RPMI7951 (cell line): ENCODE measurements at places on chromosomes 6 and 20. TPM values are rescaled to one million over a fixed set of nuclear protein-coding genes. Genes with fewer than 3 reads are reported as not detected.

DNA sequence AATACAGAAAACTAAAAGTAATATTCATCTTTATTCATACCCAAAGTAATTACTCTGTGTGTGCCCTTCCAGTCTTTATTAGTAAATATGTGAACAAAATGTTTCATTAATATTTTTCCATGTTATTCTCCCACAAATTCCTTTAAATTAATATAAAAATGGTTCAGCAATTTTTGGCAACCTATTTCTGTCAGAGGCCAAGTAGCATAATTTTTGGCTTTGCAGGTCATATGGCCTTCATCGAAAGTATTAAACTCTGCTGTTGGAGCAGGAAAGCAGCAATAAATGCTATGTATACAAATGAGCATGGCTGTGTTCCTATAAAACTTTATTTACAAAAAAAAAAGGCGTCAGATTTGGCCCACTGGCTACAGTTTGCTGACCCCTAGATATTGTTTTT is 16.1 kb downstream of the ZC2HC1B start:
- DNase-seq, result no peak

DNA sequence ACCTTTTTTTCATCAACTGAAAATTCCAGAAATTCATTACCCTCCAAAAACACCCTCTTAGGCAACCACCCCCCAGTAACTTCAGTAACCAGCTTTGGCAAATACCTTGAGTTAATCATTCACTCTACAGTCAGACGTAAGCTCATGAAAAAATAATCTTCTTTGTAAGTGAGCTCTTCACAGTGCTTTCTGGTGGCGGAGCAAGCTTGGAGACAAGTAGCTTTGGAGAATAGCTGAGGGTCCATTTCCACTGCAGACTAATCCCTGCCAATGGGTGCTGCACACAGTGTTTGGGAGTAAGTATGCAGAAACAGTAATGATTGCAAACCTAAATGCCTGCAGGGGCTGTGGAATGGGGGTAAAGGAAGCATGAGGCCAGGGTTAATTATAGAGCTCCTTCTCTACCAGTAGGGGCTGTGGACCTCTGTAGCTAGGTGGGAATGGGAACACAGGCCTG is 56.8 kb upstream of the HINT3 start:
- no peak for DNase-seq

DNA sequence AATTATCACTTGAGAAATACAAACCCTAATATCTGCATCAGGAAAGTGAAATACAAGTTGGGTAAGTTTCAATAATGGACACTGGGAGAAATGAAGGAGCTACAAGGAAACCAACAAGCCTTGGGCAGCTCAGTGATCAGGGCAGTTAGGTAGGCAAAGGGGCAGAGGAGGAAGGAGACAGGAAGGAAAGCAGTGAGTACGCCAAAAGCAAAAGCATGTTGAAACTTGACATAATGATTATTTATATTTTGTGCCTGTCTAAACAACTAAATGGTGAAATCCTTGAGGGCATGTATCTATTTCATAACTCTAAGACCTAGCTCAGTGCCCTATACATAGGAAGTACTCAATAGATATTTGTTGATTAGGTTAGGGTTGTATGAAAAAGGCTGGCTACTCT is 23.3 kb downstream of the PXT1 start:
- no peak for DNase-seq

GRCh38 chr20:40942006-40942405 is 86.6 kb upstream of the TOP1 start:
- DNase-seq, result no peak

GRCh38 chr6:124535746-124536145 is 426.5 kb upstream of the RNF217 start:
- DNase-seq, result peak; percentile 65

- DNase-seq, result no peak
Measured at GRCh38 chr6:53659458-53659857, 6.1 kb downstream of the KLHL31 start.

GRCh38 chr20:50746138-50746940 is 15.0 kb downstream of the PARD6B start:
- DNase-seq, result no peak

DNA sequence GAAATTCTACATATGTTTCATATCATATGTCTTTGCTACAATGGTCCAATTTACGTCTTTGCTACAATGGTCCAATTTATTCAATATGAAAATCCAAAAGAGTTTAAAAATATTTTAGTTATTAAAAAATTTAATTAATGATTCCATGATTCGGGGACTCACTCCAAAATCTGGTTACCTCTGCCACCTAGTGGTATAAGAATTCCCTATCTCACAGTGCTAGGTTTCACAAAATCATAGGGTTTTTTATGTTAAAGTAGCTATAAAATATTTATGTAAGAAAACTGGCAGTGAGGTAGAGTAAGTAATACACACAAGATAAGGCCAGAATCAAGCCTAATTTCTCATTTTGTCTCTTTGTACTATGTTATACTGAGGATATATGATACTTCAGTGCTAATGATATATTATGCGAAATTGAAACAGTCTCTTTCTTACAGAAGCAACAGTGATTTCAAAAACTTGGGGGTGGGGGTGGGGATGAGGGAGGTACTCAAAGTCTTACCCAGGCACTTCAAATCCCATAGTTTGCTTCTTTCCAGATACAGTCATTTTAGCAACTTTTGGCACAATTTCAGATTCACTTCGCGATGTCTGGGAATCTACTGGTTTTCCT is 52.3 kb downstream of the HBS1L start:
- peak; percentile 8 for DNase-seq

DNA sequence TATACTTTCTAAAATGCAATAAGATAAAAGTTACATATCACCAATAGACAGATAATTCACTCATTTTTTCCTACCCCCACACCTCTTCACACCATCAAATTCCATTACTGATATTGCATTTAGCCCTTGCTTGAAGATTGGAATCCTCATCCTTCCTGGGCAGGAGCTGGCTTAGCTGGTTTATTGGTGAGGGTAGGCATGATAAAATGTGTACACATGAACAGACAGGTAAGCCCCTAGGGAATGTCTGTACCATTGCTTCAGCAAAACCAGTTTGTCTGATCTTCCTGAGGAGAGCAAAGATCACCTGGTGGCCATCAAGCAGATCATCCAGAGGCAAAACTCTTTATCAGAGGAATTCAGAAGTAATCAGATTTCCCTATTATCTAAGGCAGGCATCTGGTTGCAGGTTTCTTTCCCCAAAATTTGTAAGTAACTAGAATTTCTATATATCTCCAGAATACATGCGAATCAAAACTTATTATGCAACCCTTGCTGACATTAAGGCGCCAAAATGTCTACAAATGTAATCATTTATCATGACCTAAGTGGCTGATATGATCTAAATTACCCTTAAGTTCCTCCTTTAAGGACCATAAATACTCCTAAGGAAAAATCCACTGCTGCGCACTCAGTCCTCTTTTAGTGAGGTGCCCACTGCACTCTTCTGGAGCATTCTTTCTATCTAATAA is 6.6 kb upstream of the FABP7 start:
- no peak for DNase-seq

DNA sequence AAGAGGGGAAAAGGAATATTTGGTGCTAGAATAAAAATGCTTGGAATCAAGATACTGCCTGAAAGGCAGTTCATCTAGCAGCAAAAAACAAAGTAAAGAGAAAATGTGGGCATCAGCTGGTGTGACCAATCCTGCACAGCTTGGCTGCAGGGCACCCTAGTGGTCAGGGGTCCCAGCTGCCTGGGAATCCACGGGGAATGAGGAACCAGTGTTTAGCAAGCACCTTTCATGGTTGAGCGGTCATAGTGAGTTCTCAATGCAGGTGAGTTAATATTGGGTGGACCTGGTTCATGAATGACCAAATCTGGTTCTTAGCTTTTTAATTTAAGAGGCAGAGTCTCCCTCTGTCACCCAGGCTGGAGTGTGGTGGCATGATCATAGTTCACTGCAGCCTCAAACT is 53.3 kb downstream of the CAP2 start:
- no peak for DNase-seq

GRCh38 chr6:84651583-84651982 is 112.8 kb downstream of the TBX18 start:
- no peak for DNase-seq

- peak; percentile 82 for DNase-seq
Measured at GRCh38 chr20:50237349-50237748, 46.7 kb downstream of the CEBPB start.

DNA sequence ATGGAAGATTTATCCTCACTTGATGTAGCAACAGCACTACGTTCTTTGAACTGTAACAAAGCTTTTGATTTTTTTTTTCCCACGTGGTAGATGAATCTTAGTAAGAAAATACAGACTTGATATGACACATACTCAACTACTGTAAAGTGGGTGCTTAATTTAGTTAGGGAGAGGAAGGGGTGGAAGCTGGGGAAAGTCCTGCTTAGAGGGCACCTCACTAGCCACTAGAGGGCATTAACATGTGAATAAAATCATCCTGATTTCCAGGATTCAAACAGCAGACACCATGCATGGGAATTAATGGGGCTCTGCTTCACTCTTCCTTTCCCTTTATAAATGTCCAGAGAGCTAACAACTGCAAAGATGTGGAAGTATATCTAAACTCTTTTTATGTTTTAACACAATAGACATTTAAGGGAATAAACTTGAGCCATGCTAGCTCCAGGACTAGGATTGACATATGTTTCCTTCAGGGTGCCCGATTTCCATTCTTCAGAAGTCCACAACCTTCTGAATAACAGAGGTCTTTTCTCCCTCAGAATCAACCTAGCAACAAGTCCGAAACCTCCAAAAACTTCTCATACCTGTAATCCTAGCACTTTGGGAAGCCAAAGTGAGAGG is 250.1 kb downstream of the ATXN1 start:
- peak; percentile 55 for DNase-seq

DNA sequence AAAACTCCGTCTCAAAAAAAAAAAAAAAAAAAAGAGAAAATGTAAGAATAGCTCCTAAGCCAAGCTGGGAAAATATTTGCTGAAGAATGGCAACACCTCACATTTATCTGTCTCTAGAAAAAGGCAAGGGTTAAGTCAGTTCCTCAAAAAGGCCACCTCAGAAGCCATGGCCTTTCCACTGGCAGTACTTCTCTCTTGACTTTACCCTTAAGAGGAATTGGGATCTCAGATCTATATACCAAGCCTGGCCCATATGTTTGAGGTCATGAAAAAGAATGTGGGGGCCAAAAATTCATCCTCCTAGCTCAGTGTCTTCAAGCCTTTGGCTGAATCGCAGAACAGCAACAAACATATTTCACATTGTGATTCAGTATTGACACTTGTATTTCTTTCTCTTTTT is 10.9 kb upstream of the NCOA3 start:
- no peak for DNase-seq

GRCh38 chr20:1255675-1256074 is 10.4 kb upstream of the SNPH start:
- no peak for DNase-seq

DNA sequence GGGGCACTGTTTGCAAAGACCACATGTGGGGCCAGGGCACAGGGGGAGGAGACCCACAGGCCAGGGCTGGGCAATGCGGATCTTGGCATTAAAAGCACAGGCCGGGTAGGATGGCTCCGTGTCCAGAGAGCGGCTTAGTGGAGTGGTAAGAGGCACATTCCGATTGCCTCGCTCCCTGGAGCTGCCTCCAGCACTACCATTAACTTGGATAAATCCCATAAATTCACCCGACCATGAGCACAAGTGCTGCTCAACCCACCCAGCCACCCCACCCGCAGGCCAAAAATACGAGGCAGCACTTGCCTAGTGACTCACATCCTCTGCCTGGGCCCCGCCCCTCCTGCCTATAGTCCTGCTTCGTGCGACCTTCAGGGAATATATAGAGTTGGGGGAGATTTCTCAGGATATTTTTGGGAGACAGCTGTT is 67.5 kb upstream of the QKI start:
- peak; percentile 36 for DNase-seq

GRCh38 chr20:2544211-2544610 is 7.8 kb downstream of the TMC2 start:
- no peak for DNase-seq

DNA sequence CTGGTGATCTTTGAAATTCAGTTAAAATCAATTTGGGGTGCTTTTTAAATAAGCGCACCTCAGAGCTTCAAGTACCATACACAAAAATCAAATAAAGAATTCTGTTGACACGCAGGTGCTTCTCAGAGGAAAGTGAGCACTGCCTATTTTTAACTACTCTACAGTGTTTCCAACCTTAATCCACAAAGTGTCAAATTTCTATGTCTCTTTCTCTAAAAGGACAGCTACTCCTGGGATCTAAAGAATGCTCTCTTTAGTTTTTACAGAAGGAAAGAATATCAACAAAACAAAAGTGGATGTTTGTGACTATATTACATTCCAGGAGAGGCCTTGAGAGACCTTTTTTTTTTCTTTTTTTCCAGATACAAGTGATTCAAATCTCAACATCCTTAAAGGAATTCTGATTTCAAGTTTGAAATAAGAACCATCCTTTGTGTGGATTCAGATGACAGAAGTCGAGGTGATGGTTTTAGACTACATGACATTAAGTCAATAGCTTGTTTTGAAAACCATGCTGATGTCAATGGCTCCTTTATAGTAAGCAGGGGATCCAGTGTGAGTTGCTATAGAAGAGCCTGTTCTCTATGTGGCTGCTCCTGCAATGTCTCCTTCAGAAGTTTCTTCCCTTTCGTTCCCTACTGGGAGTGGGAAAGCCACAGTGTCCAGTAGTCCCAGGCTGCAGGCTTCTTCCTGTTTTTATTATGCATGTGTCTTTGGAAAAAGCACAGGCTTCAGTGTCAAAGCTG is 67.2 kb upstream of the DEFB112 start:
- no peak for DNase-seq

DNA sequence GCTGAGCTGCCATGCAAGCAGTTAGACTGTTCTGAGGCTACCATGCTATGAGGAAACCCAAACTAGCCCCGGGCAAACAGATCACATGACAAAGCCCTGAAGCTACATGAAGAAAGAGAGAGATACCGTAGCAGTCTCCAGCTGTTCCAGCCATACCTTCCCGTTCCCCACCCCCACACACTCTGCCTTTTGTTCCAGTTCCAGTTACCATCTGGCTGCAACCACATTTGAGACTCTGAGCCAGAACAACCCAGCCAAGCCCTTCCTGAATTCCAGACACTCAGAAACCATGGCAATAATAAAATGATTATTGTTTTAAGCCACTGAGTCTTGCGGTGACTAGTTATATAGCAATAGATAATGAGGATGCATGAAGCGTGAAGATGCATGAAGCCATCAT is 28.3 kb downstream of the RIN2 start:
- DNase-seq, result peak; percentile 99

The CALHM4 gene
- total RNA-seq, result not detected in 2 replicates

The SSTR4 gene
- total RNA-seq, result not detected in 2 replicates

The DEFB119 gene
- not detected in 2 replicates for total RNA-seq

The ASIP gene
- total RNA-seq, result not detected in 2 replicates

The PRKN gene
- total RNA-seq, result not detected in 2 replicates

The PSORS1C1 gene
- 0.48 and 0.88 TPM in 2 replicates for total RNA-seq

The RSPH9 gene
- total RNA-seq, result 1.1 and 1.3 TPM in 2 replicates

The HLA-F gene
- total RNA-seq, result 59.1 and 69.5 TPM in 2 replicates
